ENCODE measurements at places on chromosomes 2 and 18.
A peak's percentile ranks its signal among the peaks of the same experiment; 100 is the strongest.

DNA sequence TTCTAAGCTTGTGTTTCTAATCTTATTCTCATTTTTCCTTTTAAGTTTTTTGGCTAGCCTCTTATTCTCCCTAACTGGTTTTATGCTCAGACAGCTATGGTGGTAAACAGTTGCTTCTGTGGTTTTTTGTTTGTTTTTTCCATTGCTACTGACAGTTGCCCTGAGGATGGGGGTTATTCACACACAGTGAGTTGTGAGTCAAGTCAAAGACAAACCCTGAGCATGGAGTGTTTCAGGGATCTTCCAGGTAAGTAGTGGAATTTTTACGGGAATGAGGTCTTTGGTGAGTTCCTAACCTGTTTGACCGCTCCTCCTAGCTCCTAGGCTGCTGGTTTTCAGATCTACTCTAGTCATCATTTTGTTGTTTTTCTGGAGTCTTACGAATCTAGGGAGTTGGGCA lies 162.8 kb downstream of the ZNF407 start:
- no peak for DNase-seq

DNA sequence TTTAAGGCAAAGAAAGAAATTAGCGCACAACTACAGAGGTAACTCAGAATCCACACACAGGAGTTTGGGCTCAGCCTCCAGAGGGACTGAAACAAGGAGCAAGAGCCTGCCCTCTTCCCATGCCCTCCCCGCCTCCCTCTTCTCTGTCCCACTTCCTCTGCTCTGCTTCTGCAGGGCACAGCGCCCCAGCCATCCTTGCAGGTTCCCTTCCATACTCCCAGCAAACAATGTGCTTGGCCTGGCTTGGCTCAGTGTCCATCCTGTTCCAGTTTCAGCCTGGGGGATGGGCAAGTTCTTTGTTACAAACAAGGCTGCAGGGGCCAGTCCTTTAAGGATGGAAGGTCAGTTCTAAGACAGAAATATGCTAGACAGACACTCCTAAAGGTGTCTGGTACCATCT lies 133.5 kb downstream of the CDH20 start:
- no peak for DNase-seq

GRCh38 chr2:198478361-198478760 lies 674.0 kb downstream of the PLCL1 start:
- DNase-seq, result no peak

- no peak for DNase-seq
Measured at GRCh38 chr2:68653034-68653433, 9.7 kb downstream of the PROKR1 start.

- DNase-seq, result no peak
Measured at GRCh38 chr2:23550553-23550952, 165.6 kb downstream of the KLHL29 start.

GRCh38 chr2:11342551-11343367 lies 1.7 kb downstream of the ROCK2 start:
- DNase-seq, result no peak

DNA sequence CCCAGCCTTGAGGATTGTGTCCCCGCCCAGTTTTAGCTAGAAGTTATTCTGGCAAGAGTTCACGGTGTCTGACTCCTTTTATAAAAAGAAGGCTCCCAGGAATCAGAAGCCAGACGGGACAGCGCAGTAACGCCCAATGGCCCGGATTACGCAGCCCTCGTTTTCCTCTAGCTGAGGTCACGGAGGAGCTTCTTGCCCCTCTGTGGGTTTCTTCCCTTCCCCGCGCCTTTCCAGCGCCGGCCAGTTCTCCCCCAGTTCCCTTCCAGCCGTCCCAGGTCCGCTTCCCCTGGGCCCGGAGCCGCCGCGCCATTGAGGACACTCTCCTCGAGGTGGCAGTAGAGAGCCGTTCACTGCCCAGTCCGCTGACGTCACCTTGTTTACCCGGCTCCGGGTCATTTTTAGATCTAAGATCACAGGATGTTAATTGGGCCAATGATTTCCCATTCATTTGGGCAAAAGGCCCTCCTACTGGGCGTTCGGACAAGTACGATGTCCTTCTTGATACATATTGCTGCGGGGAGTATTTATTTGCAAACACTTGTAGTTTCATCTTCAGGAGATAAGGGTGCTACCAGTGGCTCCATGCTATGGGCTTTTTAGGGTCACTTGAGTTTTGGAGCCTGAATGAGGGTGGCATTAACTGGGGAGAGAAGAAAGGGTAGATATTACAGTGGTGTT lies 81.5 kb upstream of the PPM1B start:
- DNase-seq, result peak; percentile 75

GRCh38 chr2:138359532-138359931 lies 142.0 kb upstream of the SPOPL start:
- no peak for DNase-seq

- DNase-seq, result no peak
Measured at GRCh38 chr2:11663427-11663826, 6.6 kb downstream of the NTSR2 start.

- no peak for DNase-seq
Measured at GRCh38 chr2:69384618-69385081, 2.4 kb downstream of the GFPT1 start.

- DNase-seq, result no peak
Measured at GRCh38 chr2:20107776-20108175, 56.3 kb upstream of the LAPTM4A start.

GRCh38 chr2:8525582-8526402 lies 156.1 kb upstream of the ID2 start:
- peak; percentile 60 for DNase-seq

DNA sequence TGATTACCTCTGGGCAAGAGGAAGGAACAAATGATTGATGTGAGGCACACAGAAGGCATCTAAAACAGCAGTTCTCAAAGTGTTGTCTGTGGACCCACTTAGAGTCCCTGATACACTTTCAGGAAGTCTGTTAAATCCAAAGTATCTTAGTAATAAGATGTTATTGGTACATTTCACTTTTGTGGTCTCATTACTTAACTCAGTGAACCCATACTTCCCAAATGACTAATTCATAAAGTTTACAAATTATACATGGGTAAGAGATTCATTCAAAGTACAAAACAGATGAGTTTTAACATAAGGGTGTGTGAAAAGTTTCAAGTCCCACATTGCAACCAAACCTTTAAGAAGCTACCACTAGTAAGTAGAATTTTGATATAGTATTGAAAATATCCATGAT lies 440.5 kb downstream of the NUP35 start:
- DNase-seq, result no peak

- no peak for DNase-seq
Measured at GRCh38 chr2:7963787-7964186, 718.1 kb upstream of the ID2 start.

DNA sequence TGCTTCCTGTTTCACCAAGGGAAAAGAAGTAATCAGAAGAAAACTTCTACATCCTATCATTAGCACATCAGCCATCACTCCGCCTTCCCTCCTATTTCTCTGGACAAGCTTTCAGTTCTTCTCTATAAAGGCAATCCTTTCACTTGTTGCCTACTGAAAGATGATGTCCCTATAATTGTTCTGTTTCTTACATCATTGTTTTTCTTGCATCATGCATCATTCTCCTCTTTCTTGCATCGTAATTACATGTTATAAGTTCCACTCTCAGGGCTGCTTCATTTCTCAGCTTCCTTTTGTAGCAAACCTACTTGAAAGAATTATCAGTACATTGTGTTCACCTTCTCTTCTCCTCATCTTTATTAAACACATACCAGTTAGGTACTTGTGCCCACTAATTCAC lies 7.2 kb downstream of the SLC30A6 start:
- DNase-seq, result no peak

DNA sequence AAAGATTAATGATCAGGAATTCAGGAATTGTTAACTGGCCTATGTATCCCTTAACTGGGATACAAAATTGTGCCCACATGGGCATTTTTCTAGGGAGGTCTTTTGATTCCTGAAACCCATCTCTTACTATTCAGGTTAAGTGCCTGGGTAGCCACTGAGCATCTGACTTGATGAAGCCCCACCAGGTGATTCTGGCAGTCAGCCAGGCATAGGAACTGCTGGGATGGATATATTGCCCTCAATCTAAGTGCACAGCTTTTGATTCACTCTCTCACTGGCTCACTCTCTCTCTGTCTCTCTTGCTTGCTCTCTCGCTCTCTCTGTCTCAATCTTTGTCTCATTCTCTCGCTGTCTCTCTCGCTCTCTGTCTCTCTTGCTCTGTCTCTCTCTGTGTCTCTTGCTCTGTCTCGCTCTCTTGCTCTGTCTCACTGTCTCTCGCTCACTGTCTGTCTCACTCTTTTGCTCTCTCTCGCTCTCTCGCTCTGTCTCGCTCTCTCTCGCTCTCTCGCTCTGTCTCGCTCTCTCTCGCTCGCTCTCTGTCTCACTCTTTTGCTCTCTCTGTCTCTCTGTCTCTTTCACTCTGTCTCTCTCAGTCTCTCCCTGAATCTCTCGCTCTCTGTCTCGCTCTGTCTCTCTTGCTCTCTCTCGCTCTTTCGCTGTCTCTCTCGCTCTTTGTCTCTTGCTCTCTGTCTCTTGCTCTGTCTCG lies 22.3 kb downstream of the INPP1 start:
- no peak for DNase-seq

DNA sequence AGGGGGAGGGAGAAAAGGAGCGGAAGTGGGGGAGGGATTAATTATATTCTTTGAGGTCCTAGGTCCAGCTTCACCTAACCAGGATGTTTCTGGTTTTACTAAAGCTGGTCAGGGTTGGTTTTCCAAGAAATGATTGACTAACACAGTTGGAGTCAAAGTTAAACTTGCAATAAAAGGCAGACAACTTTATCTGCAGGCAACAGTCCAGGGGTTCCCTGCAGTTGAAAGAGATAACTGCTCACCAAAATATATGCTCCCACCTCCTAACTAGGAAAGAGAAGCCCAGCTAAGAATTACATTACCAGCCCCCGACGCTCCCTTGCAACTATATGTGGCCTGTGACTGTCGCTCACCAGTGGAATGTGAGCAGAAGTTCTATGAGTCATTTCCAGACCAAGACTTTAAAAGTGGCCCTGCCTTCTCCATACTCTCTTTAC lies 140.0 kb upstream of the PKDCC start:
- no peak for DNase-seq

GRCh38 chr2:85796341-85797262 lies 42.8 kb downstream of the ATOH8 start:
- DNase-seq, result no peak

DNA sequence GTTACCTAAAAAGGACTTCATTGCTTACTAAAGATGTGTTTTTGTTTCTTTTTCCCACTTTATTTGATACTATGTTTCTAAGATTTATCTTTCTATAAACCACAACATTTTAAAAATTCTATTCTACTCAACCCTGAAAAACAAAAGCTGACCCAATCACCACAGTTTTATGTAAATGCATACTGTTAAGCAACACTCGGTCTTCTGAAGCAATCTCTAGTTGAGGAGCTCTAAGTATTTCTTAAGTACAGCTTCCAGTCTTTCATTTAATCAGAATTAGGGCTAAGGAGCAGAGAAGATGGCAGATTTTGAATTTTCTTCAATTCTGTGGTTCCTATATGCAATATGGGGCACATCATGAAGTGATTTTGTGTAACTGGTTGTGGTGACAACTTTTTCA lies 72.2 kb upstream of the SLC4A10 start:
- no peak for DNase-seq

DNA sequence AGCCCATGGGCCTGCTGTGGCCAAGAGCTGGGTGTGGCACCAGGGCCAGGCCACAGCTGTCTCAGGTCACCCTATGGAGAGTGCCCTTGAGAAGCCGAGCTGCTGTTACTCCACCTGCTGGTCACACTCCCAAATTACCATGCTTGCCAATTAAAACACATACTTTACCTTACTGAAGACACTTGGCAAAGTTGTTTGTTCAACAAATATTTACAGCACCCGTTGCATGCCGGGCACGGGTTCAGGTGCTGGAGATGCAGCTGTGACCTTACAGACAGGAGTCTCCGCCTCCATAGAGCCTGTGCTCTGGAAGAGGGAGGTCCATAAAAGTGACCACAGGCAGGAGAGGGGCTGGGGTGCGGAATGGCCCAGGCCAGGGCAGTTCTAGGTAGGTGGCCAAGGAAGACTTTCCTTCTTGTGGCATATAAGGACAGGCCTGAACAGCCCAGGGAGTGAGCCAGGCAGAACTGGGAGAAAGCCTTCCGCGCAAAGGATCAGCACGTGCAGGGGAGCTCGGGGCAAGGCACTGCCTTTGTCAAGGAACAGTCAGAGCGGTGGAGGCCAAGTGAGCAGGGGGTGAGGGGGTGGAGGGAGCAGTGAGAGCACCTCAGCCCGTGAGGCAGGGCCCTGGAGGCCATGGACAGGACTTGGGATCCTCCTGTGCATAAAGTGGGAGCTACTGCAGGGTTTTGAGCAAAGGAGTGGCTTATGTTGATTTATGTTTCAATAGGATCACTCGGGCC lies 23.6 kb upstream of the RBM44 start:
- DNase-seq, result peak; percentile 2

GRCh38 chr2:176463546-176463945 lies 194.3 kb downstream of the MTX2 start:
- no peak for DNase-seq

DNA sequence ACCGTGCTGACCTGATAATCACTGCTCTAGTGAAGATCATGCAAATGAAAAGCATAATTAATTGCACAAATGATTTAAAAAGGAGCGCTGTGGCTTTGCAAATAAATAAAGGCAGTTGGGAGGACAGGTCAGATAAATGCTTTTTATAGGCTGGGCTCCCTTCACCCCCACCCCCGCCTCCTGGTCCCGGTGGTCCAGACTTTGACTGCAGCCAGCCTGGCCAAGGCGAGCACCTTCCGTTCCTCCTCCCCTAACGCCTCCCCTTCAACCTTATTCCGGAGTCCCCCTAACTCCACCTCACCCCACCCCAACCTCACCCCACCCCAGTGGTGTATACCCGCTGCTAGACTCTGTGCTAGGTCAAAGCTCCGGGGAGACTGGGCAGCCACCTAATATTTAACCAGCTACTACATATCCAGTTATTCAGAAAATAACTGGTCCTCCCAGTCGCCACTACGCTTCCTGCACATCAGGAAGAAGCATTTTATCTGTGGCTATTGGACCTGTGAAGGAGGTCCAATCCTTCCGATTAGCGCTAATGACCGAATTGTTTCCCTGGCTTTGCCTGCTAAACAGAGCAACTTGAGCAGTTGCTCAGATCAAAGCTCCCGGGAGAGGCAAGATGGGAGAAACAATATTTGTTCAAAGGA lies 3.7 kb upstream of the SP9 start:
- DNase-seq, result no peak

DNA sequence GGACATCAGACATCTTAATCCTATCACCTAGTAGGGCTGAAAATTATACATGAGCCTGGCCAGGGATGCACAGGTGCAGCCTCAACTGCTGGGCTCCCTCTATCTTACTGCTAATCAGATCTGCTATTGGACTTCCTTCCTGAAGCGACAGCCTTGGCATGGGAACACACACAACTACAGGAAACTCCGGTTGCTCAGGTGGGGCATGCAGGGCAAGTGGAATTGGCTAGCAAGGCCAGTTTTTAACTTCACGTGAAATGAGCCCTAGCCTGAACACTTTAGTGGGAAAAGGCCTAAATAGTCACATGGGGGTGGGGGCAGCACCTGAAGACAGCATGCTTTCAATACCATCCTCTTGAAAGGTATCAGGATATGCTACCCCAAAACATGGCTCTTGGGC lies 147.9 kb upstream of the NCKAP5 start:
- DNase-seq, result no peak

- DNase-seq, result no peak
Measured at GRCh38 chr2:65464604-65465003, 32.2 kb upstream of the SPRED2 start.
